ENCODE measurements at places on chromosomes 6 and 20.
A peak's percentile ranks its signal among the peaks of the same experiment; 100 is the strongest.

DNA sequence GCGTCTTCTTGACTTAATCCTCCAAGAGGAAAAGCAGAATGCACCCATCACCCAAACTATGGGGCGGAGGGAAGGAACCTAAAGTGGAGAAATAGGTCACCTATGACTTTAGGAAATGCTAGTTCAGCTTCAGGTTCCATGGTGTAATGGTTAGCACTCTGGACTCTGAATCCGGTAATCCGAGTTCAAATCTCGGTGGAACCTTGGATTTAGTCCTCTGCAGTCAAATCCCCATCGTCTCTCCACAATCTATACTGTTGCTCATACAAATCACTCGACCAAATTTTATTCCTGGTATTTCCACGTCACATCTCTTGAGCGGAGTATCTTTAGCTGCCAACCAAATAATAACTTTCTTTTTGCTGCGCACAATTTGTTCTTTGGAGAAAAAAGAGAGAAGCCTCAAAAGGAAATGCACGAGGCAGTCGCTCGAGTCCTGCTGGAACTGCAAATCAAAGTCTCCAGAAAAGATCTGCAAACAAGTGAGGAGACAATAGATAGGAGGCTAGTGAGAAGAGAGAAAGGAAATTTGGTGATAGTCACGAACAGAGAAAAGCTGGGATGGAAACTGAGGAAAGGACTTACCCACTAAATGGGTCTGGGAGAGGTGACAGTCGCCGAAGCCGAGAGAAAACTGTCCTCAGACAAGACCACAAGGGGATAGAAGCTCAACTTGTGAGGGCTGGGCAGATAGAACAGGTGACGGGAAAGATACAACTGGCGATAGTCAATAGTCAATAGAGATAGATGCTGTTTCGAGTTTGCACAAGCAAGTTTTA is 16.6 kb downstream of the POM121L2 start:
- no peak for DNase-seq

GRCh38 chr20:12108846-12109245 is 191.2 kb downstream of the BTBD3 start:
- no peak for DNase-seq

GRCh38 chr6:134593887-134594286 is 276.0 kb upstream of the SGK1 start:
- no peak for DNase-seq

GRCh38 chr6:101396548-101397173 is 3.2 kb downstream of the GRIK2 start:
- DNase-seq = peak; percentile 20

DNA sequence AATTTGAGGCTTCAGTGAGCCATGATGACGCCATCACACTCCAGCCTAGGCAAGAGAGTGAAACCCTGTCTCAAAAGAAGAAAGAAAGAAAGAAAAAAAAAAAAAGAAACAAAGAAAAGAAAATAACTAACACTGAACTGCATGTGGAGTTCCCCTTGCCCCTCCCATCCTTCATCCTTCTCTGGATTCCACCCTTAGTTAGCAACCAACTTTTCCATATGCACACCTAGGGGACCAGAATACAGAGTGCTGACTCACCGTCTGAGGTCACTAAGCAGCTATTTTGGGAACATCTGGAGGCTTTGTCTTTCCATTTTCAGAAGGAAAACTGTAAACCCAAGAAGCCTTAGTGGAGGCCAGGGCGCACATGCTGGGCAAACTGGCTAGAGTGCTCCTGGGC is 257.4 kb downstream of the MAFB start:
- no peak for DNase-seq

- DNase-seq = no peak
These were observed 46.8 kb downstream of the MAP7 start for GRCh38 chr6:136503303-136504029.

All from stimulated activated CD4-positive, alpha-beta T cell treated with anti-CD3 and anti-CD28 coated beads, Interleukin-4, amount 100 ng/mL, for 1 hour (primary cell).